ENCODE measurements at places on chromosomes 1 and 21.
A peak's percentile ranks its signal among the peaks of the same experiment; 100 is the strongest.

DNA sequence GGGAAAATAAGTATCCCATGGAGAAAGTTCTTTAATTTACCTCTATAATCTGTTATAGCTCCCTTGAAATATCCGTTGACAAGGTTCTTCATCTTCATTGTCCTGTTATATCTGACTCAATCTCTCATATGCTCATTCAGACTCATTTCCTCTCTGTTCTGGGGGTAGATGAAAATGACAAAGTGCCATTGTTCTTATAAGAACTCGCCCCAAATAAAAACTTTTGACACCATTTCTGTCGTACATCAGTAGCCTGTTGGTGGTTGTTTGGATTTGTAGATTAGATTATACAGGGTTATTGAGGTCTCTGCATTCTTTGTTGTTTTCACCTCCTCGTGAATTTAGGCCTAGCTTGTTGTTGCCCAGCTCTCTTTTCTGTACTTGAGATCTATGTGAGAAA is 55.2 kb upstream of the IPO9 start:
- ATAC-seq = no peak

GRCh38 chr1:235866205-235866912 is at the start of gene LYST:
Gene LYST (minus strand): TSS chr1:235866906. CDS start chr1:235830417, 36,489 bp downstream.
- peak; percentile 73 for ATAC-seq

DNA sequence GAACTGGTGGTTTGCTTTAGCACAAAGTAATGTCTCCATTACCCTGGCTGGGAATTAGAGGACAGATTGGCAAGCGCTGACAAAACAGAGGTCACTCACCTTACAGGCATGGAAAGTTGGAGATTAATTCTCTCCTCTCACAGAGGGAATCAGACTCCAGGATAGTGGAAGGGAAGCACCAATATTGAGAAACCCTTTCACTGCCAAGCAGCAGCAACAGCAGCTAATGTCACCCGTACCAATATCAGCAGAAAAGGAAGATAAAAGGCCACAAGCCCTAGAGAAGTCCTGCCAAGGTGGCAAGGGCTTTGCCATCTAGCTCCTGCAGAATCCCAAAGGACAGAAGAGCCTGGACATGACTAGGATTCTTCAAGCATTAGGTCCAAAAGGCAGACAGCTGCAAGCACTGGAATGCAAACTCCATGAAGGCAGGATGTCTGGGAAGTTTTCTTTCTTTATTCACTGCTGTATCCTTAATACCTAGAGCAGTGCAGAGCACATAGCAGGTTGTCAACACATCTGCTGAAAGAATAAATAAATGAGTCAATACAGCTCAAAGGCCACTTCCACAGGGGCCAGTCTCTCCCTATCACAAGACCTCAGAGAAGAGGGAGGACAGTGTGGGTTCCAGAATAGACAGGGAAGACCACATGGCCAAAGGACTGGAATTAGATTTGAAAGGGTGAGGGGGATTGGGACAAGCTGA is 57.2 kb downstream of the ERI3 start:
- ATAC-seq = no peak

DNA sequence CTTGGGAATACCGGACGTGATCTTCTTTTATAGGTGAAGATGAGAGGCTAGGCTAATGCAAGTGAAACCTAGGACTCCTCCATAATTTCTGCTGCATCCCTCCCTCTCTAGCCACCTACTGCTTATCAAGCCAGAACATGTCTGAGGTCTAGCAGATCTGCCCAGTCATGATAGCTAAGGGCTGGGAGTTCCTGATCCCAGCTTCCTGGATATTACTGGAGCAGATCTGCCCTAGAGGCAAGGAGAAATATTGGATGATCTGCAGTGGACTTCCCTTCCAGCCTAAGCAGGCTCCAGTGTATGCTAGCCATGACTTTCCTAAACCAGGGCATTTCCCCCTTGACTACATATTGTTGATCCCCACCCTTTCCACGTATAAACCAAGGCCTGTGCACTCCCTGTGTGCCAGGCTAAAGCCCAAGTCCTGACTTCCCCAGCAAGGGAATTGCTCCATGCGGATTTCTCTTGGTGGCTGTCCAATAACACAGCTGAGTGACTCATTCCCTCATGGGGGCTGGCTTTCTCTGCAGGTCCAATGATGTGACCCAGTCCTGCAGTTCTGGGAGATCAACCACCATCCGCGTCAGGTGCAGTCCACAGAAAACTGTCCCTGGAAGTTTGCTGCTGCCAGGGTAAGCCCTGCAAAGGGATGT is 15.5 kb upstream of the SARS1 start:
- no peak for ATAC-seq
